ENCODE measurements at places on chromosomes 11 and 22.

DNA sequence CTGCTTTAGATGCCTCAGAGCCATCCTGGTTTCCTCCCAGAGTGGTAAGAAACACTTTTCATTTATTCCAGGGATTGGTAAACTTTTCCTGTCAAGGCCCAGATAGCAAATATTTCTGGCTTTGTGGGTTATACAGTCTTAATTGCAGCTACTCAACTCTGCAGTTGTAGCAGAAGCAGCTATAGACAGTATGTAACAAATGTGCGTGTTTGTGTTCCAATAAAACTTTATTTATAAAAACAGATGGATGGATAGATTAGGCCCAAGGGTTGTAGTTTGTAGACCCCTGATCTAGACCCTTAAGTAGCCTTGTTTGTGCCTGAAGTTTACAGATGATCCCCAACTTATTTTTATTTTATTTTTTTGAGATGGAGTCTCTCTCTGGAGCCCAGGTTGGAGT, 17.9 kb downstream of the NNMT start:
- DNase-seq, result no peak

- no peak for DNase-seq
Measured at GRCh38 chr11:57983191-57983590, 40.5 kb upstream of the OR9Q1 start.

- DNase-seq, result no peak
Measured at GRCh38 chr11:109426442-109427240, 4.7 kb downstream of the C11orf87 start.

- DNase-seq, result no peak
Measured at GRCh38 chr11:92967178-92967577, 2.3 kb upstream of the MTNR1B start.

- no peak for DNase-seq
Measured at GRCh38 chr11:43557553-43558110, 122.9 kb upstream of the HSD17B12 start.
